Neural progenitor cell (in vitro differentiated cells): ENCODE measurements at places on chromosomes 7 and 10. TPM values are rescaled to one million over a fixed set of nuclear protein-coding genes. Genes with fewer than 3 reads are reported as not detected.
A peak's percentile ranks its signal among the peaks of the same experiment; 100 is the strongest.

- H3K27me3 ChIP-seq, result no peaks in the 10 kb centered on the region
- no peaks in the 10 kb centered on the region for H3K4me1 ChIP-seq
- no peaks in the 10 kb centered on the region for H3K36me3 ChIP-seq
- no peak for DNase-seq
- H3K4me3 ChIP-seq, result no peak overlapping the region
- no peak overlapping the region for H3K27ac ChIP-seq
These were observed 104.6 kb upstream of the CACNA2D1 start for GRCh38 chr7:82548141-82548688.

DNA sequence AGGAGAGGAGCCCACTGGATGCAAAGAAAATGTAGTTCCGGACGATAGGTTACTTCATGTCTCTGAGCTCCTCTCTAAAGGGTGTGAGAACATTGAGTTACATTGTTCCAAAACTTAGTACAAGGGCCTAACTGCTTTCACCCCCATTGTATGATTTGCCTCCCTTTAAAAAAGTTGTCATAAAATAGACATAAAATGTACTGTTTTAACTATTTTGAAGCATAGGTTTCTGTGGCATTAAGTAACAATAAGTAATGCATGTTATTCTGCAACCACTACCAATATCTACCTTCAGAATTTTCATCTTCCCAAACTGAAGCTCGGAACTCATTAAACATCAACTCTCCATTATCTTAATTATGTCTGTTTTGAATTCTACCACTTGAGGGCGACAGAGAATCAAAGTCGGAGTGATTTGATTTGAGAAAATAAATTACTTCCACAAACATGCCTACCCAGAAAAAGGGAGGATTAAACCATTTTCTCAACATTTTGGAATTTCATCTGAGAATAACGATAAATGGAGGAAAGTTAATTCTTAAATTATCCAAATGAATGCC lies 2.7 kb downstream of the IGFBP1 start:
- H3K27me3 ChIP-seq, result peaks cover 51% of the 10 kb centered on the region
- H3K27ac ChIP-seq, result no peak overlapping the region
- H3K36me3 ChIP-seq, result no peaks in the 10 kb centered on the region
- no peak overlapping the region for H3K4me3 ChIP-seq
- H3K4me1 ChIP-seq, result peaks cover 3% of the 10 kb centered on the region
- peak; percentile 49 for DNase-seq

DNA sequence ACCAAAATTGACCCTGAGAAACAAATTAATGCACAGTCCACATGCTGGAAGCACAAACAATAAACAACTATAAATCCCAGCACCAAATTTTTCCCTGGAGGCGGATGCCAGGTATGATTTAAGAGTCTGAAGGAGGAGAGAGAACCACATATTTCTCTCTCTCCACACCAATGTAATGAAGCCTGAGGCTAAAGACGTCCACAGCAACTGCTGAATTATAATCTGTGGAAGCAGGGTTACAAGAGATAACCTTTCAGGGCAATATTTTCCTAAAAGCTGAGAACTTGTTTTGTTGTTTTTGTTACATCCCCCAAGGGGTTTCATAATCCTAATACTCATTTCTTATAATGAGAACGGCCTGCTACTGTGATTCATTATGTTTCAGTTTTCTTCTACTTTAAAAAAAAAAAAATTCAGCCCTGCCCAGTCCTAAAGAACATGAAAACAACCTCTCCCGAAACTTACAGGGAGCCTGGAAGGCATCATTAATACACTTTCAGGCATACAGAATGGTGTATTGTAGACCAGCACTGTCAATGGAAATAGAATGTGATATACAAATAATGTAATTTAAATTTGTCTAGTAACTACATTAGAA lies 48.5 kb upstream of the ABLIM1 start:
- no peaks in the 10 kb centered on the region for H3K36me3 ChIP-seq
- H3K4me3 ChIP-seq, result no peak overlapping the region
- H3K27ac ChIP-seq, result no peak overlapping the region
- H3K27me3 ChIP-seq, result no peaks in the 10 kb centered on the region
- no peak for DNase-seq

AIMP2 gene
- 38.4 and 52.1 TPM in 2 replicates for total RNA-seq

MCM10 gene
- total RNA-seq, result 38.2 and 44.5 TPM in 2 replicates

DNA sequence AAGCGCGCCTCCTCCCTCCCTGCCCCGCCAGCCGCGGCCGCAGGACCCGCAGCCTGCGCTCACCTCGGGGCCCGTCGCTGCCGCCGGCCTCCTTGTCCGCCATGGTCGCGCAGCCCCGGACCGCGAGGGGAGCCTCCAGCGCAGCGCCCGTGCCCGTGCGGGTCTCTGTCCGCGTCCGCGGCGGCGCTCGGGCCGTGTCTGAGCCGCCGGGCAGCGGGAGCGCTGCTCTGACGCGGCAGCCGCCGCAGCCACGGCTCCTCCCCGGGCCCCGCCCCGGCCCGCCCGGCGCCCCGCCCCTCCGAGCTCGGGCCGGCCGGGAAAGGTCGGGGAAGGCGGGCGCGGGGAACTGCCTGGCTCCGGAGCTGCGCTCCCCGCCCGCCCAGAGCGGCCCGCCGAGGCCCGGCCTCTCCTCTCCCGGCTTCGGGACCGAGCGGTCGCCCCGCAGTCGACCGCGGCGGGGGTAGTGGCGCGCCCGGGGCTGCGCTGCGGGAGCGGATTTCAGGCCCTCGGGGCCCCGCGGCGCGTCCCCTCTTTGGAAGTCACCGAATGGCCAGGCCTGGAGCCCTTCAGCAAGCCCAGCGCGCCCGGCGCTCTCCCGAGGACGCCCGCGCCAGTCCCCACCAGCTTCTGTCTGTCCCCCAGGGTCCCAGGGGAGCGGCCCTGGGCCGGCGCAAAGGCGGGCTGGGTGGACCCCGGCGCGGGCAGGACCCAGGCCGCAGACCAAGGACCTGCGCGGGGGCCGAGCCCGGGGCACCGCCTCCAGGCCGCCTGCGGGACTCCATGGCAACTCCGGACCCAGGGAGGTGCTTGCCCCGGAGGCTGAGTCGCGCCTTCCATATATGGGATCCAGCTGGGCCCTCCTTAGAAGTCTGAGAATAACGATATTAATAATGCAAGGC lies at the start of gene HSPA12A:
TSS of gene HSPA12A (minus strand) at position 200 of the 899 bp plus-strand sequence. CDS start at position 103, 97 bp downstream.
- peaks cover 6% of the 10 kb centered on the region for H3K4me1 ChIP-seq
- H3K27me3 ChIP-seq, result peaks cover 84% of the 10 kb centered on the region
- H3K36me3 ChIP-seq, result no peaks in the 10 kb centered on the region
- DNase-seq, result peak; percentile 92
- H3K27ac ChIP-seq, result no peak within 1 kb of the TSS

FXYD4 gene
- not detected in 2 replicates for total RNA-seq

GRCh38 chr7:20795361-20795760 lies 8.7 kb upstream of the SP8 start:
- H3K36me3 ChIP-seq, result no peaks in the 10 kb centered on the region
- peaks cover 75% of the 10 kb centered on the region for H3K4me1 ChIP-seq
- DNase-seq, result no peak
- H3K27me3 ChIP-seq, result peaks cover 51% of the 10 kb centered on the region
- H3K27ac ChIP-seq, result no peak overlapping the region

DNA sequence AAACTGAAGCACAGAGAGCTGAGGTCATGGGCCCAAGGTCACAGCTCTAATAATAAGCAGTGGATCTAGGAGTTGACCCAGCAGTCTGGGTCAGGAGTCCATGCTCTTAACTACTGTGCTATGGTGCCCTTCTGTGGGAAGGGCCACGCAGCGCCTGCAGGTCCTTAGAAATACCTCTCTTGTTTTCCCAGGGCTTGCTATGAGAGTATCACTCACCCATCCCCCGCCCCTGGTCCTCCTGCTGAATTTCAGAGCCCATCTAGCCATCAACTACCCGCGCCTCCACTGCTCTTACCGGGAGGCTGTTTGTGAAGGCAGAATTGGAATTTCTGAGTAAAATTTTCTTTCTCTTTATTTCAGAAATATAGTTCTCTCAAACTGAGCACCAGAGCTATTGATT lies 27.3 kb upstream of the CRHR2 start:
- H3K27ac ChIP-seq, result no peak overlapping the region
- no peak overlapping the region for H3K4me3 ChIP-seq
- DNase-seq, result peak; percentile 44

DNA sequence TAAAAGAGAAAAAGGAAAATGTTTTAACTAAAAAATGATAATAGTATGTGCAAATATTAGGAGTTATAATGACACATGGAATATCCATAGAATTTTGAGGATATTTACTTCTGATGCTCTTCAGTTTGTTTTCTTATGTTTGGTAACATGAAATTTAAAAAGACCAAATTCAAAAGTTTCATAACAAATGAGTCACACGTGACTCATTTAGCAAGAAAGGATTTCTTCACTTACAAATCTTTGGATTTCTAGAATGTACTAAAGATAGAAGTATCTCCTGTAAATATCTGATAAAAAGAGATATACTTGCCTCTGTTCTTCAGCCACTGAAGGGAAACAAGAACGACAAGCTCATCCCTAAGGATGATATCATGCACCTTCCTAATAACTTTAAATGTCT lies 774.5 kb upstream of the LRRTM3 start:
- no peak for DNase-seq
- no peak overlapping the region for H3K4me3 ChIP-seq
- no peak overlapping the region for H3K27ac ChIP-seq
- H3K36me3 ChIP-seq, result no peaks in the 10 kb centered on the region

ZMIZ2 gene
- 7.6 and 19.5 TPM in 2 replicates for total RNA-seq

DNA sequence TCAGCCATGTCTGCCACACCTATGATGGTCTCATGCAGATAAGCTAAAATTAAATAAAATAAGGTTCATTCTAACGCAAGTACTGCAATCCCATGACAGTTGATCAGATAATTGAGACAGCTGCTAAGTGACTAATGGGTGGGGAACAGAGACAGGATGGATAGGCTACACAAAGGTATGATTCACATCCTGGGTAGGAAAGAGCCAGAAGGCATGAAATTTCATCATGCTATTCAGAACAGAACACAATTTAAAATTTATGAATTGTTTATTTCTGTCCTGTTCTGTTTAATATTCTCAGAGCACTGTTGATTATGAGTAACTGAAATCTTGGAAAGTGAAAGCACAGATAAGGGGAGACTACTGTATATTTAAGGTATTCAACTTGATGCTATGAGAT lies 381.8 kb upstream of the SORCS1 start:
- H3K4me1 ChIP-seq, result peaks cover 24% of the 10 kb centered on the region
- no peak overlapping the region for H3K4me3 ChIP-seq
- DNase-seq, result no peak
- H3K36me3 ChIP-seq, result no peaks in the 10 kb centered on the region
- H3K27ac ChIP-seq, result no peak overlapping the region
